Activated CD4-positive, alpha-beta T cell treated with anti-CD3 and anti-CD28 coated beads for 48 hours (primary cell): ENCODE measurements at places on chromosomes 7 and 10.

DNA sequence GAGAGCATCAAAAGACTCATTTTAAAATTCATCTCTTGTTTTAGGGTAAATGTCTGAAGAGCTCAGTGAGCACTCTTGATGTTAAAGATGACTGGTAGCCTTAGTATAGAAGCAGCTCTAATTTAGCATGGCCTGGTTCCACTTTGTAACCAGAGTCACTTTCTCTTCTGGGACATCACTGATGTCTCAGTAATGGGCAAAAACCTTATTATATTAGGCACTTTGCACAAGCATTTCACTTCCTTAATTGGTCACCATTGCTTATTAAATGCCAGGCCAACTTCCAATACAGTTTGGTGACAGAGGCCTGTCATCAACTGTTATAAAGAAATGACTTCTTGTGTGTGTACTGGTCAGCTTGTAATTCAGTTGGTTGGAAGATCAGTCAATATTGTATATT, 53.0 kb downstream of the STEAP1B start:
- no peak for DNase-seq

GRCh38 chr7:2010551-2011265, 222.0 kb downstream of the MAD1L1 start:
- DNase-seq: no peak

DNA sequence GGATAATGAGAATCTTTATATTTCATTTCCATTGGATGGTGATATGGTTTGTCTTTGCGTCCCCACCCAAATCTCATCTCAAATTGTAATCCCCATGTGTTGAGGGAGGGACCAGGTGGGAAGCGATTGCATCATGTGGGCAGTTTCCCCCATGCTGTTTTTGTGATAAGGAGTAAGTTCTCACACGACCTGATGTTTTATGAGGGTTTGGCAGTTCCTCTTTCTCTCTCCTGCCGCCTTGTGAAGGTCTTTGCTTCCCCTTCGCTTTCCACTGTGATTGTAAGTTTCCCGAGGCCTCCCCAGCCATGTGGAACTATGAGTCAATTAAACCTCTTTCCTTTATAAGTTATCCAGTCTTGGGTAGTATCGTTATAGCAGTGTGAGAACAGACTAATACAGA, 59.4 kb downstream of the MTPN start:
- DNase-seq: no peak

GRCh38 chr10:110802551-110803238, 69.0 kb upstream of the PDCD4 start:
- peak; percentile 23 for DNase-seq

GRCh38 chr7:24911213-24911603, 68.8 kb downstream of the OSBPL3 start:
- no peak for DNase-seq

GRCh38 chr7:156918635-156919034, 25.7 kb upstream of the LMBR1 start:
- DNase-seq: no peak

DNA sequence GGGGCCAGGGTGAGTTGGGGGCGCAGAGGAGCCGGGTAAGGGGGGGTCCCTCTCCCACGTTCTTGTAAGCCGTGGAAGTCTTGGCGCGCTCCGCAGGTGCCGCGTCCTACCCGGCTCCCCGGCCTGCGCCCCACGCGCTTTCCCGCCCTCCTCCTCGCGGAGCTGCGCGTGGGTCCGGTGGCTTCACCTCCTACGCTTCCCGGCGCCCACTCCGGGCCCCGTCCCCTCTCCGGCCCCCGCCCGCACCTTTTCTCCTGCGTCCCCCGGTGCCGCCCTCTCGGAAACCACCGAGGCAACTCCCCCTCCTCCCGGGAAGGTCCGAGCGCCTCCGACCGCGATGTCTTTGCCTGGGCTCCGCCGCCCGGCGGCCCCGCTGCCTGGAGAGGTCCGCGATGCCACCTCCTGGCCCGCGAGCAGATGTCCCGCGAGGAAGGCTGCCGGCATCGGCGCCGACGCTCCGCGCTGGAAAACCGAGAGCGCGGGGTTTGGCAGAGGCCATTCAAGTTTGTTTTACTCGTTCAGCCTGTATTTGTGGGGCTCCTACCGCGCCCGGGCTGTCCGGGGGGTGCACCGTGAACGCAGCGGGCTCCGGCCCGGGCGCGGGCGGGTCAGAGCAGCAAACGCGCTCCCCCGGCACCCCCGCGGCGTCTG, 2.4 kb upstream of the NKX6-2 start:
- DNase-seq: peak; percentile 24

GRCh38 chr7:69947998-69948397, 349.7 kb downstream of the AUTS2 start:
- DNase-seq: no peak

GRCh38 chr7:157932498-157933218, 595.9 kb downstream of the DNAJB6 start:
- DNase-seq: no peak

GRCh38 chr10:130559547-130559880, 423.3 kb downstream of the GLRX3 start:
- DNase-seq: no peak

DNA sequence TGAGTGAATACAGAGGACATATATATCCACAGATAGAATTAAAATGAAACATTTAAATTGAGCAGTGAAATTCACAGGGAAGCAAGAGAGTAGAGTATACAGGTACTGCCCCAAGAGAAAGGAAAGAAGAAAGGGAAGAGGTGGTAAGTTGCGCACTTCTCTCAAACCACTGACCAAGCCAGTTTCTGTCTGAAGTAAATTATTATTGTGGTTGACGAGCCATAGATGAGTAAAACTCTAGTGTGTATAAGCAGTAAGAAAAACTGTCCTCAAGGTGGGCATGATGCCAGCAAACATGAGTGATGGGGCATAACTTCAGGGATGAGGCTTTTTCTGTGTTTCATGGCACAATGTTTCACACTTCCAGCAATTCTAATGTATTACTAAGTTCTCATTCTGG, 4.4 kb upstream of the BET1 start:
- peak; percentile 9 for DNase-seq

DNA sequence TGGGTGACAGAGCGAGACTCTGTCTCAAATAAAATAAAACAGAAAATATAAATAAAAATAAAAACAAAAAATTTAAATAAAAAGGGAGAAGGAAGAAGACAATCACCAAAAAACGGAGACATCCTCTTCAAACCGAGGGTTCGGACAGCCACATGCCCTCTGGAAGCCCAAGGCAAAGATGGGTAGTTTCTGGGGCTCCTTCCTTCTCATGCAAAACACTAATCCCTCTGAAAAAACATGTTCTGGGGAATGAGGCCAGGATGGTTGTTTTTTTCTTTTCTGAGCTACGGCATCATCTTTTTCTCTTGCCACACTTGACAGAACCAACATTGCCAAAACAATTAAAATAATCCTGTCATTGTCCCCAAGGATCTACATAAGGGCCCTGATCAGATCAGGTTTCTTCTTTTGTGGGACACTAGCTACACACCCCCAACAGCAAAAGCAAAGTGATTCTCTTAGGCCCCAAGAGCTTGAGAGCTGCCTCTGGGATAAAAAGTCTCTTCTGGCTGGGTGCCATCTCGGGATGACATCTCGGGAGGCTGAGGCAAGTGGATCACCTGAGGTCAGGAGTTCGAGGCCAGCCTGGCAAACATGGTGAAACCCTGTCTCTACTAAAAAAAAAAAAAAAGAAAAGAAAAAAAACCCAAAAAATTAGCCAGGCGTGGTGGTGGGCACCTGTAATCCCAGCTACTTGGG, 14.2 kb upstream of the POR start:
- DNase-seq: no peak

DNA sequence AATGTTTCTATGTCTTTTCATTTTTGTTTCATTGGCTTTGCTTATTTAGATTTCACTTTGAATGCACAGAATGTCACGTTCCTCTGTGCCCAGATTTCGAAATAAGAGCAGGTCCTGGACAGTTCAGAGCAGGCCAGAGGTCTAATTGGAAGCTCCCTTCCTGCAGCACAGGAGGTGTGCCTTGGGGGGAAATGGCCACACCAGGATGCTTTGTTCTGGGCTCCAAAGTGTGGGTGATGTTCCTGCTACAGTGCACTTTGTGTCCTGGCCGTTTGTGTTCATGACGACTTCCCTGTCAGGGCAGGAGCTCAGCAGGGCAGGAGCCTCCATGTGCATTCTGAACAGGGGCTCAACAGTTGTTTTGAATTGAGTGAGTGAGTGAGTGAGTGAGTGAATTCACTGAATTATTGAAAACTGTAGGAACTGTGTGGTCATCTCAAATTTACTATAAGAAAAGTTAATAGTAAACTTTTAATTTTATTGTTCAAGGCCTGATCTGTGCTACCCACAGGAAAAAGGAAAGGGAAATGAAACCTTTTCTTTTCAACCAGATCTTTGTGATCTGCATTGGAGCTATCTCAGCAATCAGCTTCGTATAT, 109.5 kb upstream of the GJD4 start:
- no peak for DNase-seq

DNA sequence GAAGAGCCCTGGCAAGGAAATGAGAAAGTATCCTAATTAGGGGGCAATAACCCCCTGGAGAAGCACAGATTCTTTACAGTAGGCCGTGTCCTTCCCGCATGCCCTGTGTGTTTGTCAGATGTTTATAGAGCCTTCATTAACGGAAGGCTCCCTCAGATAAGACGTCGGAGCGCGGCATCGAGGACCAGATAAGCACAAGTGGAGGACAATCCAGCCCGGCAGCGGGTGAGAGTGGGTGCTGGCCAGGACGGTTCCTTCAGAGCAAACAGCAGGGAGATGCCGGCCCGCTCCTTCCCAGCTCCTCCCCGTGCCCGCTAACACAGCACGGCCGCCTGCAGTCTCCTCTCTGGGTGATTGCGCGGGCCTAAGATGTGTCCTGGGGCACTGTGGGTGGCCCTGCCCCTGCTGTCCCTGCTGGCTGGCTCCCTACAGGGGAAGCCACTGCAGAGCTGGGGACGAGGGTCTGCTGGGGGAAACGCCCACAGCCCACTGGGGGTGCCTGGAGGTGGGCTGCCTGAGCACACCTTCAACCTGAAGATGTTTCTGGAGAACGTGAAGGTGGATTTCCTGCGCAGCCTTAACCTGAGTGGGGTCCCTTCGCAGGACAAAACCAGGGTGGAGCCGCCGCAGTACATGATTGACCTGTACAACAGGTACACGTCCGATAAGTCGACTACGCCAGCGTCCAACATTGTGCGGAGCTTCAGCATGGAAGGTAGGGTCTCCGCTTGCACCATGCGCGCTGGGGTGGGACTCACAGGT, at the start of gene GDF2:
Gene GDF2, plus strand, starts transcription at position 155 of the 762 bp plus-strand sequence. Its CDS starts 215 bp downstream, at position 370.
- DNase-seq: no peak

DNA sequence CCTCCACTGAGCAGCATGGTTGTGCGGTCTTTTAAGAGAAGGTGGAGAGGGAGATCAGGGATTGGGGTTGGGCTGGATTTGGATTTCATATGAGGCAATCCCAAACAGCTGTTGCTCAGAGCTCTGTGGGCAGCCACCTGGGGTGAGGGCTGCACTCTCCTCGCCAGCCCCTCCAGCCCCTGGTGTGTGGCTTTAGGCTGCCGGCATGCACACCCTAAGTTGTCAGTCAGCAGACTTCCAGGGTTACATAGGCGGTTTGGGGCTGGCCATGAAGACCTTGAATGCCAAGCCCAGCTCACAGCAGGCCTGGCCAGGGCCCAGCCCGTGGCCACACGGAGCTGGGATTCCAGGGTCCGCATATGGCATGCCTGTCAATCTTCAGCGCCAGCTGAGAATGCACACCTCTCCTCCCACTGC, 54.8 kb downstream of the ZMIZ1 start:
- DNase-seq: no peak

DNA sequence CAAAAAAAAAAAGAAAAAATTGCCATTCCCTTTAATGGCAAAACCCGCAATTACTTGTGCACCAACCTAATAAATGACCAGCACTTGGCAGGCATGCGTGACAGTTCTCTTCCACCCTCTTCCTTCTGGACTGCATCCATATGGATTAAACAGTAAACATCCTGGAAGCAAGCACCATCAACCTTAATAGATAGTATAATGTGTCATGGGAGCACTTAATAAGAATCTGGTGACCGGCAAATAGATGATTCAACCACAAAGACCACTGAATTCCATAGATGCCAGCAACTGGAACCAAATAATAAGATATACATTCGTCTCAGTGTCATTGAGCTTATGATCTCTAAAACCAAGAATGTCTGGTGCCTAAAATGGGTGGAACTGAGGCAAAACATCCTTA, 610.2 kb downstream of the CALN1 start:
- no peak for DNase-seq

GRCh38 chr7:104089061-104089460, 99.6 kb upstream of the RELN start:
- DNase-seq: no peak

DNA sequence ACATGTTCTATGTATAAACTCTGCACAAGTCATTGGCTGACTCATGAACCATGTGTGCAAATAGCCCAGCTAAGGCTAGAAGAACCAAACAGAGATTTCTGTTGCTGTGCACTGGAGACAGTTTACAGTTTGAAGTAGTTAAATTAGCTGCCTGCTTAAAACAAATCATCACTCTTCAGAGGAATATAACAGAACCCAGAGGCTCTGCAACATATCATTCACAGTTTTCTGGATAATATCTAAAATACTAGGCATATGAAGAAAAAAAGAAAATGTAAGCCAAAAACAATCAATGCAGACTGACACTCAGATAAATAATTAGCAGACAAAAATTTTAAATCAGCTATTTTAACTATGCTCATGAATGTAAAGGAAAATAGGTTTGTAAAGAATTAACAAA, 23.6 kb upstream of the FAM204A start:
- no peak for DNase-seq

GRCh38 chr10:87837445-87837844, 19.4 kb upstream of the ATAD1 start:
- no peak for DNase-seq

DNA sequence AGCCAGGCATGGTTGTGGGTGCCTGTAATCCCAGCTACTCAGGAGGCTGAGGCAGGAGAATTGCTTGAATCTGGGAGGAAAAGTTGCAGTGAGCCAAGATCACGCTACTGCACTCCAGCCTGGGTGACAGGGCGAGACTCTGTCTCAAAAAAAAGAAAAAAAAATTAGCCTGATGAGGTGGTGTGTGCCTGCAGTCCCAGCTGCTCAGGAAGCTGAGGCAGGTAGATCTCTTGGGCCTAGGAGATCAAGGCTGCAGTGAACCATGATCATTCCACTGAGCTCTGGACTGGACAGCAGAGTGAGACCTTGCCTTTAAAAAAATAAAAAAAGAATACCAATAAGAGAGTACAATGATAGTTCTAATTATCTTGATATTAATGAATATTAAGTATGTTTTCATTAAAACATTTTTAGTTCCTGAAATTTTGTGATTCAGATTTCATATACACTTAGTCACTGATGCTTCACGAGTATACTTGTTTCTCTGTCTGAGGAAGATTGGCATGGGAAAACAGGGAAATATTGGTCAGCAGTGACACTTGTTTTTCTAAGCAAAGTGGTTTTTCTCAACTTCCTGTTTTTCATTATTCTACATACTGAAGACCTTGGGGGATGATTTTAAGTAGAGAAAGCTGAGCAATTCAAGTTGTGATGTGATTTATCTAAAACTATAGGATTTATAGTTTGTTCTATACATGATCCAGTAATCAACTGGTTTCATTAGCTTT, 76.8 kb downstream of the ADK start:
- DNase-seq: no peak

- DNase-seq: no peak
Observed at GRCh38 chr7:138303230-138304070, 156.6 kb upstream of the TRIM24 start.
